GM06990 (cell line): ENCODE measurements at places on chromosomes 5 and 9.

- no peak for DNase-seq
Measured at GRCh38 chr5:132501961-132502931, 11.7 kb upstream of the IRF1 start.

- peak; percentile 79 for DNase-seq
Measured at GRCh38 chr5:69374911-69375446, 5.4 kb downstream of the RAD17 start.

DNA sequence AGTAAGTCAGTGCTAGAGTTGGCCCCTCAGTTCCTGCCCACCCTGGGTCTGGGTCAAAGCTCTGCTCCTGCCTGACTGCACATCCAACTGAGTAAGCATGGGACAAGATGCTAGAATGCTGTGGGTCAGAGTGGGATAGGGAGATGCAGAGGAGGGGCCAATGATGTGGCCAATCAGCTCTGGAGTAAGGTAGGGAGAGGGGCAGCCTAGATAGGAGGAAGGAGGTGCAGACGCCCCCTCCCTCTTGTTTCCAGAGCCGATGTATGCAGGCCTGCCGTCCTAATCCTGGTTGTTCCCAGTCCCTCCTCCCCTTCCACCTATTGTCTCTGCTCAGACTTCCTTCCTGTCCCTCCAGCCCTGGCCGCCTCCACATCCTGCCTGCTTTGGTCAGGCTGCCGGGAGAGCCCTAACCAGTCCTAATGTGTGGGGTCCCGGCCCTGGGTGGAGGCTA is 1.3 kb downstream of the ARAP3 start:
- DNase-seq: no peak

DNA sequence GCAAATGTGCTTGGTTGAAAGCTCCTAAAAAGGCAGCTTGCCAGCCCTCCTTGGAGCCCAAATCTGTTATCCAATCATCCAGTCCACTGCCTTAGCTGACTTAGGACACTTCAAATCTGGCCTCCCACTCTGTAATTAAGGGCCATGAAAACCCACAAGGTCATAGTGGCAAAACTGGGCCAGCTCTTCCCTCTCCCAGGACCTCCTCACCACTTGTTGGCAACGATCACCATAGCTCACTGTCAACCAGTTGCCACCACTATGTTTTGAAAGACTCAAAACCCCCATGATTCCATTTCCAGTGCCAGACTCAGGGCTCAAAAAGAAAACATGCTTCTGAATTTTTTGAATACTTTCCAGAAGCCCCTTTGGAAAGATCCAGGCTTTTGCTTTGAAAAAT is 107.5 kb downstream of the NREP start:
- DNase-seq: no peak

DNA sequence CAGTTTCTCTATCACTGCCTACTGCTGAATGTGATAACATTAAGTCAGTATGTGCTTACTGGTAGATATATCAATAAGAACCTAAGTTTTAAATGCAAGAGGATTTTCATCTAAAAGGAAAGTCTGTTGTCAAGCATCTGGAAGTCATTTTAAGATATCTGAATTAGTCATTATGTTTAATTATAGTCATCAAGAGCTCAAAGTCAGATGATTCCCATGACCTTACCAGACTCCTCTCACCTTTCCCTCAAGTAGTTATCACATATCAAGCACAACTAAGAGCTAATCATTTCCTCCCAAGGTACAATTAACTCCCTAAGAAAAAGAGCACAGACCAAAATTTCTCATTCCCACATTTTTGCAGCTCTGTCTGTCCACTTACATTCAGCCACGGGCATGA is 45.5 kb downstream of the PUM3 start:
- DNase-seq: no peak

GRCh38 chr5:14447958-14448911 is 133.4 kb upstream of the OTULINL start:
- peak; percentile 61 for DNase-seq

GRCh38 chr5:75639535-75640311 is 28.5 kb downstream of the ANKDD1B start:
- DNase-seq: no peak

DNA sequence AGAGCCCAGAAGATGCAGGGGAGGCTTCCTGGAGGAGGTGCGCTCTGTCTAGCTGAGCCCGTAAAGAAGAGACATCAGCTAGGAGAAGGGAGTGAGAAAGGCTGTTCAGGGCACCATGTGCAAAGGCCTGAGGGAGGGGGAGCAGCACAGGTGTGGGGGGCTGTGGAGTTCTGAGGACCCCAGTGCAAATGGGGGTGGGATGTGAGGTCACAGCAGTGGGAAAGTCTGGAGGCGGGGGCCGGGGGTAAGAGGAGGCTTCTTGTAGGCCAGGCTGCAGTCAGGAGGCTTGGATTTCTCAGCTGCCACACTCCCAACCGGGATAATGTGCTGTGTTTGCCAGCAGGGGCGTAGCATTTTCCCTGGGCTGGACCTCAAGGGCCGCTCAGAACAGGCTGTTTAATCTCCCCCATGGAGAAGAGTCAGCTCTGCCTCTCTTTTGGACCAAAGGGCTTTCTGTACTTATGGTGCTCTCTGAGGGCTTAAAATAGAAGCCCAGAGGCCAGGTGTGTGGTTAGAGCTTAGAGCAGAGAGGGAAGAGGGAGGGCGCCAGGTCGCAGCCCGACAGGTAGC is 5.7 kb downstream of the NEURL1B start:
- no peak for DNase-seq
